ENCODE measurements at places on chromosomes 2 and 18. TPM values are rescaled to one million over a fixed set of nuclear protein-coding genes. Genes with fewer than 3 reads are reported as not detected.

DNA sequence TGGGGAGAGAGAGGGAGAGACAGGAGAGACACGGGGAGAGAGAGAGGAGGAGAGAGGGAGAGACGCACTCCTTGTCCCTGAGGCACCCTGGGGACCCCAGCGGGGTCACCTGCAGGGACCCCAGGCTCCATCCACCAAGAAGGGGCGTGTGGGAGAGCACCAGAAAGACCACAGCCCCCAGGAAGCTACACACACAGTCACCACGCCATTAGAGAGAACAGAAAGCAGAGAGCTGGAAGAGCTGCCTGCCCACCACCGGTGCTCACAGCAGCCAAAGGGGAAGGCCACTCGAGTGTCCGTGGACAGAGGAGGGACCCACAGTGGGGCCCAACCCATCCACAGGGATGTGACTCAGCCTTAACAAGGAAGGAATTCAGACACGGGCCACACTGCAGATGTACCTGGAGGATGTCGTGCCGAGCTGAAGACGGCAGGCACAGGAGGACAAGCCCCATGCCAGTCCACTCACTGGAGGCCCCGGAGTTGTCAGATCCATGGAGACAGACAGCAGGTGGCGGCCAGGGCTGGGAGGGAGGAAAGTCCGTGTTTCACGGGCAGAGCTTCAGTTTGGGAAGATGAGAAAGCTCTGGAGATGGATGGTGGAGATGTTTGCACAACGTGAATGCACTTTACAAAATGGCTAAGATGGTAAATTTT is 11.5 kb upstream of the NFATC1 start:
- no peak for DNase-seq

GRCh38 chr2:12606472-12607000 is 110.2 kb upstream of the TRIB2 start:
- peak; percentile 21 for DNase-seq

- no peak for DNase-seq
Measured at GRCh38 chr2:111673526-111673925, 210.5 kb downstream of the ANAPC1 start.

DNA sequence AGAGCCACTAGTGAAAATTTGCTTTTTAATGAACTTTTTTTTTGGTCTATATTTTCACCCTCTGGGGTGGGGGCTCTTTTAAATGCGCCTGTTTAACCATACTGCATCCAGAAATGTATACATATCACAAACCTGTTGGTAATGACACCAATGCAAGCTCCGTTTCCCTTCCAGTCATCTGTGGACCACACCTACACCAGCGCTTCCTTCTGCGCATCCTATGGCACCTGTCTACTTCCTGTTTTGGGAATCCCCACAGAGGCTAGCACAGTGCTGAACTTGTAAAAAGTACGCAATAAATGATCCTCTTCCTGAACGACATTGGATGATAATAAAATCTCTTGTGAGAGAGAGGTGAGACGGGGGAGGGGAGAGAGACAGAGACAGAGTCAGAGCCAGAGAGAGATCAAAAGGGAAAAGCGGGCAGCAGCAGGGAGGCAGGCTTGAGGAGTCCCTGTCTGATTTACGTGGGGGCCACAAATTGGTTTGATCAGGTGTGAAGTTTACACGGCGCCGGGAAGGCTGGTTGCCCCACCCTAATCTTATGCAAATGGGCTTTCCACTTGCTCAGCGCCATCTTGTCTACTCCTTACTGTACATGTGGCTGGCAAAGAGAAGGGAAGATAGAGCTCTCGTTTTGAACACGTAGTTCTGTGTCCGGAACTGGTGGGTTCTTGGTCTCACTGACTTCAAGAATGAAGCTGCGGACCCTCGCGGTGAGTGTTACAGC is 38.1 kb upstream of the SLC38A11 start:
- no peak for DNase-seq

The DNER gene
- total RNA-seq = 7.1 TPM
